Peyer's patch (tissue), 4 donors: ENCODE measurements at places on chromosomes 5 and 9. TPM values are rescaled to one million over a fixed set of nuclear protein-coding genes. Genes with fewer than 3 reads are reported as not detected.

- no peak for DNase-seq
- no peak overlapping the region for H3K4me3 ChIP-seq
- no peaks in the 10 kb centered on the region for H3K4me1 ChIP-seq
- H3K36me3 ChIP-seq = no peaks in the 10 kb centered on the region
- no peak overlapping the region for H3K27ac ChIP-seq
These were observed 131.4 kb downstream of the CCDC192 start for GRCh38 chr5:127834554-127834953.

DNA sequence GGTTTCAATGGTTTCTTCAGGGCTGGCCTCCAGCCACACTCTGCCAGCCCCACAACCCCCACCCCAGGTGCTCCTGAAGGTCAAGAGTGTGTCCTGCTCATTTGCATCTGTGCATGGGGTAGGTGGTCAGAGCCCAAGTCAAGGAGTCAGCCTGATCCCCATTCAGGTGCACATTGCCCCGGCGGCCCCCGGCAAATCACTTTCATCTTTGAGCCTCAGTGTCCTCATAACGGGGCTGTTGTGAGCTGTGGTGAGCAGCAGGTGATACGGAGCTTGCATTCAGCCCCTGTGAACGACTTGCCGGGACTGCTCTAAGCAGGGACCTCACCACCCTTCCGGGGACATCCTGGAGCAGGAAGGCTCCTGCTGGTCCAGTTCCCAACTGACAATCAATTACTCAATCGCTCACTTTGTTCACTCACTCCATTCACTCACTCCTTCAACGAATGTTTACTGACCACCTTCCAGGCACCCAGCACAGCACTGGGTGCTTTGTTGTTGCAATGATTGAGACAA is 93.2 kb upstream of the CPEB4 start:
- no peak overlapping the region for H3K4me3 ChIP-seq
- H3K36me3 ChIP-seq = no peaks in the 10 kb centered on the region
- H3K4me1 ChIP-seq = no peaks in the 10 kb centered on the region
- H3K27ac ChIP-seq = no peak overlapping the region
- no peaks in the 10 kb centered on the region for H3K27me3 ChIP-seq
- DNase-seq = no peak

SNX24 gene
- total RNA-seq = 26.4 TPM

DNA sequence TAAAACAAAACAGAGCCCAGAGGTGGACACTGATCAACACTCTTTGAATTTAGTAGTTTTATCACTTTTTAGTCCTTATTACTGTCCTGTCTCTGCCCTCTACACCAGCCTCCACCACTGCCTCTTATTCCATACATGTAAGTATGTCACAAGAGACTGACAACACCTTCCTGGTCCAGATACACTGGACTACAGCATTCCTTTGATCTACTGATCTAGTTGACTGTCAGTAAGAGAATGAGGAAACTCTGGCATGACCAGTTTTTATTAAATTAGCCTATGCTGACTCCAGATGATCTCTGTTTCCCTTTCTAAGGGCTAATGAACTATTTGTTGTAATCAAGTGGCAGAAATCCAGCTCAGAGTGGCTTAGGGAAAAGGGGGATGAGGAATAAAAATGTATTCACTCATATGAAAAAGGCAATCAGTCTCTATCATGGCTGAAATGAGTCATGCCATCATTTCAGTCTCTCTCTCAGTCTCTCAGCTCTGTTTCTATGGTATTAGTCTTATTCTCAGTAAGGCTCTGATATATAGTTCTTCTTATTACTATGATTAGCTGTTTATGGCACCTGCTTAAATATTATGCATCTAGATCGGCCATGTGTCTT is 5.5 kb downstream of the ARHGEF37 start:
- no peaks in the 10 kb centered on the region for H3K36me3 ChIP-seq
- DNase-seq = no peak
- H3K27me3 ChIP-seq = no peaks in the 10 kb centered on the region
- no peak overlapping the region for H3K27ac ChIP-seq

DNA sequence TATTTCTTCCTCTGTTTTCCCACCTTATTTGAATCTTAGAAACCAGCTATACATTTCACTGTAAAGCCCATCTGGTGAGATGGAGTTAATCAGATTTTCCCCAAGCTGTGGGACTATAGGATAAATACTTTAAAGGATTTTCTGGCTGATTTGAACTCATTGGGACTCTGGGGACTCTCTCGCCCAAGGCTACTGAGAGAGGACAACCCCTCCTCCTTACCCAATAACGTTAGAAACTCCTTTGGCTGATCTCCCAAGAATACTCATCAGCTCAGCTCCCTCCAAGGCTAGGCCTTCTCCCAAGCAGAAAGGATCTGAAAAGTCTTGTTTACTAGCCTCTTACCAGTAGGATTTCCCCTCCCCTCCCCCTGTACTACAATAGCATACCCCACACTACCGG is 1.5 kb upstream of the GLRA1 start:
- H3K4me3 ChIP-seq = no peak overlapping the region
- no peak for DNase-seq
- H3K27ac ChIP-seq = no peak overlapping the region

GRCh38 chr9:84059936-84060335 is 79.3 kb downstream of the RMI1 start:
- DNase-seq = no peak
- H3K27ac ChIP-seq = no peak overlapping the region
- no peaks in the 10 kb centered on the region for H3K4me1 ChIP-seq
- no peaks in the 10 kb centered on the region for H3K27me3 ChIP-seq
- no peak overlapping the region for H3K4me3 ChIP-seq

DNA sequence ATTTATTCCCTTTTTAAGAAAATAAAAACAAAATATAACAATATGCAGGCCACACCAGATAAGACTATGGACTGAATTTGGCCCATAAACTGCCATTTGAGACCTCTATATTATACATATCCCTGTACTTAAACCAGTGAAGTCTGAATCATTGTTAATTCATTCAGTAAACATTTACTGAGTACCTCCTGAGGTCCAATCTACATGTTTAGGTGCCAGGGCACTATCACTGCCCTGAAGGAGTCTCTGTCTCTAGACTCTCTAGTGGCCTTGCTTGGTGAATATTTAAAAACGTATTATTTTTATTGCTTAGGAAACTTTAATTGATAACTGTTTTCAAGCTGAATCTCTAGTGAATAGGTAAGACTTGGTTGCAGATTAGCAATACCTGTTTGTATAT is 74.7 kb upstream of the ELL2 start:
- H3K27ac ChIP-seq = no peak overlapping the region
- H3K36me3 ChIP-seq = no peaks in the 10 kb centered on the region
- no peaks in the 10 kb centered on the region for H3K4me1 ChIP-seq
- no peak overlapping the region for H3K4me3 ChIP-seq
- DNase-seq = no peak
- no peaks in the 10 kb centered on the region for H3K27me3 ChIP-seq

DNA sequence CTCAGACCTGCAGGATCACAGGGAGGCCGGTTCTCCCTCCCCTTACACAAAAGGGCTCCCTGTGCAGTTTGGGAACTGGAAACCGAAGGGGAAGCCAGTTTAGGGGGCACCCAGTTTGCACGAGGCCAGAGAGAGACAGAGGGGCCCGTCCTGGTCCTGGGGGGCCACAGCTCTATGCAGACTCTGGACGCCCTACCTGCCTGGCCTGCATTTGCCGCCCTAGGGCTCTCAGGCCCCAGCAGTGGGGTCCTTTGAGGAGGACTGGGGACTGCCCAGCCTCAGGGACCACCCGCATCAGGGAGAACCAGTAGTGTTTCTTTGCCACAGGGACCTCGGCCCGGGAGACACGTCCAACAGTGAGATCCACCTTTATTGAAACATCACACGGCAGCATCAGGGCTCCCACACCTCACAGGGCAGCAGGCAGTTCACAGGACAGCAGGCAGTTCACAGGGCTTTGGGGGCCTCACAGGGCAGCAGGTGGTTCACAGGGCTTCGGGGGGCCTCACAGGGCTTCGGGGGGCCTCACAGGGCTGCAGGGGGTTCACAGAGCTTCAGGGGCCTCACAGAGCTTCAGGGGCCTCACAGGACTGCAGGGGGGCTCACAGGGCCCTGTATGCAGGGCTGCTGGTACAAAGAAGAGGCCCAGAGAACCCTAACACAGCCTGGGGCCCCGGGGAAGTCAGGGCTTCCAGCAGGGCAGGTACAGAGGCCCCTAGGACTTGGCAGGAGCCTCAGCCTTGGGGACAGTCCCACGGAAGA is 648 bp upstream of the NSMF start:
- H3K27me3 ChIP-seq = no peaks in the 10 kb centered on the region
- peaks cover 8% of the 10 kb centered on the region for H3K4me1 ChIP-seq
- DNase-seq = no peak
- peak overlapping the region; percentile 75 for H3K27ac ChIP-seq
- H3K36me3 ChIP-seq = no peaks in the 10 kb centered on the region

- no peak overlapping the region for H3K27ac ChIP-seq
- peak overlapping the region; percentile 43 for H3K4me3 ChIP-seq
- no peaks in the 10 kb centered on the region for H3K4me1 ChIP-seq
- DNase-seq = no peak
- no peaks in the 10 kb centered on the region for H3K36me3 ChIP-seq
These were observed 1.1 kb downstream of the SLIT3 start for GRCh38 chr5:169299663-169300467.

GRCh38 chr9:128764361-128764760 is 7.4 kb downstream of the ZER1 start:
- H3K4me3 ChIP-seq = no peak overlapping the region
- no peaks in the 10 kb centered on the region for H3K27me3 ChIP-seq
- H3K36me3 ChIP-seq = no peaks in the 10 kb centered on the region

DNA sequence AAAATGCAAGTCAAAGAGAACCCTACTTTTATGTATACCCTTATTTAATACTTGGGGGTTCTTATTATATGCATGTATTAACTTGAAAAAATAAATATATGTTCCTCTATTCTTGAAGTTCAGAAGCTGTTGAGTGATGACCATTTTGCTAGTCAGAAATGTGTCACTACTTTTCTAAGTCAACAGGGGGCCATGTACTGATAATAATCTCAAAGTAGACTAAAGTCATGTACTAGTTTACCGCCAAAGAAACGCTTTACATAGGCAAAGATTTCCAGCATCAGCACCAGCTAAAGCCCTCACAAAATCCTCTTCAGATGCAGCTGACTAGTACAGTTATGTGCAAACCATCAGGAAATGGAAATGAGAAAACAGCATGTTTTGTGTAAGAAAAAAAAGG is 5.7 kb upstream of the BHMT start:
- H3K36me3 ChIP-seq = no peaks in the 10 kb centered on the region
- peaks cover 5% of the 10 kb centered on the region for H3K27me3 ChIP-seq
- no peak overlapping the region for H3K27ac ChIP-seq
- H3K4me3 ChIP-seq = no peak overlapping the region
- DNase-seq = no peak

DNA sequence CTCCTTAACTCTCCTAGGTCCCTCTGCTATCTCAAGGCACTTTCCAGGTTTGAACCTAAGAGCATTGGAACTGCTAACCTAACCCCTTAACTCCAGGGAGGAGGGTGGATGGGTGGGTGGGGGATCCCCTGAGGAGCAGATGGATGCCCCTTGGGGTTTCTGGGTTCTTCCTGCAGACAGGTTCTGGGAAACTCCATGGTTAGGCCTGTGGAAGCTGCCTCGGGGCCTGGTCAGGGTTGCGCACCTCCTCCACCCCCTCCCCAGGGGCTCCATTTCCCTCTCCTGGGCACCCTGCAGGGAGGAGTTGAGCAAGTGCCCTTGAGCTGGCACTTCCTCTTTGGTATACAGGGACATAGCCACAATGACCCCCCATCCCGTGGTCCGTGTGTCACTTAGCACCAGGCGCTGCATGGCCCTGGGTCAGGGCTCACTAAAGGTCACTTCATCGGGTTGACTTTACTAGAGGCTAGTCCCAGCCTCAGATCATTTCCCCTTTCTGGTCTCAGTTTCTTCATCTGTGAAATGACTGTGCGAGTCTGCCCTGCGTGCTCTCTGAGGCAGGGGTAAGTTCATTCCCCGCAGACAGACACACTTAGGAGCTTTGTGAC is 16.0 kb downstream of the CXXC5 start:
- H3K4me1 ChIP-seq = peaks cover 38% of the 10 kb centered on the region
- peak overlapping the region; percentile 4 for H3K27ac ChIP-seq
- H3K36me3 ChIP-seq = no peaks in the 10 kb centered on the region
- no peak overlapping the region for H3K4me3 ChIP-seq

CHSY3 gene
- 2.5 TPM for total RNA-seq

SPINK1 gene
- 175 TPM for total RNA-seq

TMEFF1 gene
- not detected for total RNA-seq

GRCh38 chr5:126866851-126867636 is 90.1 kb downstream of the LMNB1 start:
- no peaks in the 10 kb centered on the region for H3K27me3 ChIP-seq
- no peaks in the 10 kb centered on the region for H3K36me3 ChIP-seq
- H3K27ac ChIP-seq = no peak overlapping the region
- DNase-seq = no peak

- DNase-seq = no peak
- no peaks in the 10 kb centered on the region for H3K27me3 ChIP-seq
- no peak overlapping the region for H3K27ac ChIP-seq
- H3K4me3 ChIP-seq = no peak overlapping the region
These were observed 966.7 kb downstream of the MAT2B start for GRCh38 chr5:164472165-164472564.

DNA sequence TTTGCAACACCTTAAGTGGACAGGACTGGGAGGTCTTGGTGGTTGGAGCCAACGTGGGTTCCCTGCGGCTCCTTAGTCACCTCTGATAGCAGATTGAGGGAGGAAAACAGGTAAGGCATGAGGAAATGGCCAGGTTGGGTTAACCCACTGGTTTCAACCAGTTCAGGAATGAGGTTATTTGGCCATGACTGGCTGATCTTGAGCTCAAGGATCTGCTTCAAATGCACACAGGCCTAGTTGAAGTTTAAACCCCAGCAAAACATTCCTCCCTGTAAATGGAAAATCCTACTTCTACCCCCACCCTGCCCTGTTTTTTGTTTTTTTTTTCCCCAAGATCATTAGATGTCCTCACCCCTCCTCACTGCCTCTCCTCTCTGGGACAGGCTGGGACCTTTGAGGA is 3.2 kb upstream of the NUP214 start:
- H3K36me3 ChIP-seq = no peaks in the 10 kb centered on the region
- H3K27me3 ChIP-seq = no peaks in the 10 kb centered on the region
- H3K4me3 ChIP-seq = no peak overlapping the region
- peak; percentile 2 for DNase-seq

GRCh38 chr5:135371622-135372232 is 27.3 kb downstream of the MACROH2A1 start:
- no peaks in the 10 kb centered on the region for H3K36me3 ChIP-seq
- H3K27ac ChIP-seq = no peak overlapping the region
- no peak for DNase-seq
- no peaks in the 10 kb centered on the region for H3K4me1 ChIP-seq
- no peak overlapping the region for H3K4me3 ChIP-seq
